ENCODE measurements at places on chromosomes 3 and 15. TPM values are rescaled to one million over a fixed set of nuclear protein-coding genes. Genes with fewer than 3 reads are reported as not detected.

The KIF7 gene
- 14.3 TPM for total RNA-seq

The TRPM1 gene
- total RNA-seq = 0.08 TPM

GRCh38 chr3:108378153-108378951 lies 82.0 kb downstream of the HHLA2 start:
- no peak for DNase-seq

GRCh38 chr15:57138349-57138788 lies 219.9 kb downstream of the TCF12 start:
- no peak for DNase-seq

The C3orf80 gene
- total RNA-seq = not detected
